ENCODE measurements at places on chromosomes 13 and 19.

- no peak for DNase-seq
Measured at GRCh38 chr19:1267477-1268225, 1.5 kb upstream of the CIRBP start.

GRCh38 chr19:5122671-5123409 is 153.9 kb downstream of the KDM4B start:
- no peak for DNase-seq

DNA sequence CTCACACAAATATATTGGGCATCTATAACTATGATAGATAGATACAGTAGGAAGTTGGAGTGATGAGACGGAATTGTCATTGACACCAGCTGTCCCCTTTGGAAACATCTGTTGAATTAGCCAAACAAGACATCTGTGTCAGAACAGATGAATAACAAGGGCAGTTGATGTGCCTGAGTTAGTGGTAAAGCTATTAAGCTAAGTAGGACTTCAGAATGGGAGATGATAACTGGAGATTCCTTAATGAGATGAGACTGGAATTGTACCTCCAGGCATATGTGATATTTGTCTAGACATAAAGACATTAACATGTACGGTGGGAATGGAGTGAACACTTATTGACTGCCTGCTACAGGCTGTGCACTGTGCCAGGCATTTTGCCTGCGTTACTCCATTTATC is 78.7 kb downstream of the MBNL2 start:
- no peak for DNase-seq

DNA sequence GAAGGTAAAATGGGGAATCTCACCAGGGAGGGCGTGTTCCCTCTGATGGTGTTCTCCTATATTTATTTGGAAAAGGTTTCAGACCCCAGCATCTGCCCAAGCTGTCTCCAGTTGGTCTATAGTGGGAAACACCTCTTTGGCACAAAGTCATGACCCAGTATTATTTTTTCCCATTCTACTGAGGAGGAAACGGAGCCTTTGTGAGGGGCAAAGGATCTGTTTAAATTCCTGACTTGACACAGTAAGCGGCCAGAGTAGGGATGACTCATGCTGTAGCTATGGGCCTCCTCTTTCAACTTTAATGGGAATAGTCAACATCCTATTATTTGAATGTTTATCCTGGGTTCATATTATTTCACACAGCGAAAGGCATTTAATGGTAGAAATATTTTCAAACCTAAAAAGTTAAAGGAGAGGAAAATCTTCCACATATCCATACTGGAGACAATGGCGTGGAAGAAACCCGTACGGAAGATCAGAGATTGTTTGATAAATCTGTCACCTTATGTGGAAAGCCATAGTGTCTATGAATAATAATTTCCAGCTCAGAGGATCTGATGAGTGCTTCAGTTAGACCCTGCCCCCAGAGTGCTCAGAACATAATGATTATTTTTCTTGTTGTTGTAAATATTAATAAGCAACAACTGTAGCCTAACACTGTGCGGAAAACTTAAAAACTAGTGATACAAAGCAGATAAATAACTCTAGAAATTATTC is 126.0 kb downstream of the FOXO1 start:
- no peak for DNase-seq

GRCh38 chr19:29855741-29856500 is 44.1 kb downstream of the CCNE1 start:
- no peak for DNase-seq

GRCh38 chr19:31174948-31175347 is 174.3 kb downstream of the TSHZ3 start:
- DNase-seq: no peak

- no peak for DNase-seq
Measured at GRCh38 chr19:7902796-7903243, 857 bp upstream of the MAP2K7 start.

DNA sequence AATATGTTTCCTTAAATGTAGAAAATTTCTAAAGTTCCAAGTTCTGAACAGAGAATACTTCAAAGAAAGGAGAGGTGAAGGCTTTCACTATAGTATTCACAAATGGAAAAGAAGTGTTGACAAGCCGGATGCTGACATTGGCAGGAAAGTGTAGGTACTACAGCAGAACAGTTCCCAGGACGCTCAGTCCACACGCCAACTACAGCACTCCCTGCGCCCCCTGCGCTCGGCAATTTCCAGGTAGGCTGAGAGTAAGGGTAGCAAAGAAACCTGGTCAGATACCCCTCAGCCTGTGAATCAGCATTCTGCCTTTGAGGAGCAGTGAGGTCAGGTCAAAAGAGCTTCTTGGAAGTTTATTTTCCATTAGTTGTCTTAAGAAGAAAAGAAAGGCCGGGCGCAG is 115.3 kb downstream of the NALCN start:
- no peak for DNase-seq

- DNase-seq: no peak
Measured at GRCh38 chr19:42422092-42422900, 4.9 kb downstream of the LIPE start.

- DNase-seq: no peak
Measured at GRCh38 chr19:44566984-44567383, 37.5 kb upstream of the CEACAM20 start.

DNA sequence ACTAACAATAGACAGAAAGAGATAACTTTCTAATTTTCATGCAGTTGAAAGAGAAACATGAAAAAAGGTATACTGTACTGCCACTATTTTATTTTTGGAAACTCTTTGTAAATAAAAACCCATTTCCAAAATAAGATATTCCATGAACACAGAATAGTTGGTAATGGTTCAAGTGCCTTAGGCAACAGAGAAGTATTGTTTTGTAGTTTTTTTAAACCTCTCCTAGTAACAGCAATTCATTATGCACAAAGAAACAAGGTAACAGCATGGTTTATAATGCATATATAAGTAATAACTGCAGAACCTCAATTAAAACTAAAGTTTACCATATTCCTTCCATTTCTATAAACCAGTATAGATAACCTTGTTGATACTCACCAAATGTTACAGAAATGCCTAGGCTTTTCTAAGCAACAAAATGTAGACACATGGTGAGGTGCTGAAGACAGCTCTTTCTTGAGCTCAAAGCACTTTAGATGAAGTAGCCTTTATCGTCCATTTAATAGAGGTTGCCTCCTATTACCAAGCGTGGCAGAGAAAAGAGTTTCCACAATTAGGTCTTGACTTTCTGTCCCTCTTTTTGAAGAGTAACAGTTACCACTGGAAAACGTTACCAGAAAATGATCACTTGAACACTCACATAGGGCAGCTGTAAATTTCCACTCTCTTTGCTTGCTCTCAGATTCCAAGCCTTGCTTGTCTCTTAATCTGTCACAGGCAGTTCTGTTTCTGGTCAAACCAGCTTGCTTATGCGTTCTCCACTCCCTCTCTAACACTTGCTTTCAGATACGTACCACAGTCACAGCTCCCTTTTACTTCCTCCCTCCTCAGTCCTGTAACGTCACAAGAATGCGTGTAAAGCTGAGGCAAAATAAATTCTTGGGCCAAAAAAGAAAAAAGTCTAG is 42.9 kb downstream of the CAB39L start:
- DNase-seq: no peak

DNA sequence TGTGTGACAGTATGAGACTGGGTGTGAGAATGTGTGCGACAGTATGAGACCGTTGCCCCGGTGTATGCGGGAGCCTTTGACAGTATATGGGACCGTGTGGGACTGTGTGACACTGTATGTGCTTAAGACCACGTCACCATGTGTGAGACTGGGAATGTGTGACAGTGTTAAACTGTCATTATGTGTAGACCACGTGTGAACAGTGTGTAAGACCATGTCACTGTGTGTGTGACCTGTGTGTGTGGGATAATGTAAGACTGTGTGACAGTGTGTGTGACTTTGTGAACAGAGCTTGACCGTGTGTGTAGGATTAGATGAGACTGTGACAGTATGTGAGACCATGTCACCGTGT is 549 bp downstream of the ZNF583 start:
- no peak for DNase-seq

GRCh38 chr13:79745081-79745480 is 264.1 kb downstream of the NDFIP2 start:
- DNase-seq: no peak

DNA sequence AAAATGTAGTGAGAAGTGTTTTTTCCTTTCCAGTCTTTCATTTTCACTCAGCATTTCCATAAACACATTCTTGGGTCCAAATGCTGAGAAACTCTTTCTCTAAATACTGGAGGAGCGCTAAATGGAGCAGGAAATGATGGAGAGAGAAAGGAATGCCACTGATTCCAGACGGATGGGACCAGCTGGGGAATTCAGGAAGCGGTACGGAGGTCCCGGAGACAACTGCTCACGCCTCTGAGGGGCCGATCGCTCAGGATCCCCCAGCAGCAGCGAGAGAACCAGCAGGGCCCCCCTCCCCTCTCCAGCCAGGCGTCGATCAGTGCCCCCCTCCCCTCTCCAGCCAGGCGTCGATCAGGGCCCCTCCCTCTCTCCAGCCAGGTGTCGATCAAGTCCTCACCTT is 13.2 kb downstream of the RASA3 start:
- DNase-seq: no peak

- no peak for DNase-seq
Measured at GRCh38 chr19:4428326-4428975, 26.0 kb downstream of the CHAF1A start.

- DNase-seq: no peak
Measured at GRCh38 chr13:94170145-94170571, 309.3 kb downstream of the DCT start.

- DNase-seq: peak; percentile 98
Measured at GRCh38 chr19:1094978-1095701, at the start of gene POLR2E. Gene POLR2E (minus strand): TSS chr19:1095375. CDS start chr19:1095315, 60 bp downstream.

GRCh38 chr13:21748166-21748565 is 77.3 kb downstream of the FGF9 start:
- no peak for DNase-seq

DNA sequence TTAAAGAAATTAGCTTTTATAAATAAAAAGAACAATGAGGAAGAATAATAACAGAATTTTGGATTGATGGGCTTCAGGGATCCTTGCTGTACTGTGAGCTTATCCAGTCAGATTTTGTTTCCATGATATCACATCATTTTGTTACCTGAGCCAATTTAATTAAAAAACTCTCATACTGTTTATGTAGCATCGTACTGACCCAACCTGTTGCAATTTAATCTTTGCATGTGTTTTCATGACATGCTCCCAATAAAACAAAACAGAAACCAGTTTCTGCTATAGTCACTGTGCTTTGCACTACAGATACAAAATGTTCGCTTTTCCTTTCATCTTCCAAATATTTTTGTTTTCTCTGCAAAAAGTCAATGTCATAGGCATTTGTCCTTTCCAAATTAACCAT is 109.7 kb upstream of the RNF113B start:
- DNase-seq: no peak

GRCh38 chr13:76503766-76504165 is 382.4 kb downstream of the KCTD12 start:
- DNase-seq: no peak

GRCh38 chr19:2487842-2488241 is 11.9 kb downstream of the GADD45B start:
- no peak for DNase-seq

- DNase-seq: no peak
Measured at GRCh38 chr13:79880818-79881217, 399.9 kb downstream of the NDFIP2 start.

DNA sequence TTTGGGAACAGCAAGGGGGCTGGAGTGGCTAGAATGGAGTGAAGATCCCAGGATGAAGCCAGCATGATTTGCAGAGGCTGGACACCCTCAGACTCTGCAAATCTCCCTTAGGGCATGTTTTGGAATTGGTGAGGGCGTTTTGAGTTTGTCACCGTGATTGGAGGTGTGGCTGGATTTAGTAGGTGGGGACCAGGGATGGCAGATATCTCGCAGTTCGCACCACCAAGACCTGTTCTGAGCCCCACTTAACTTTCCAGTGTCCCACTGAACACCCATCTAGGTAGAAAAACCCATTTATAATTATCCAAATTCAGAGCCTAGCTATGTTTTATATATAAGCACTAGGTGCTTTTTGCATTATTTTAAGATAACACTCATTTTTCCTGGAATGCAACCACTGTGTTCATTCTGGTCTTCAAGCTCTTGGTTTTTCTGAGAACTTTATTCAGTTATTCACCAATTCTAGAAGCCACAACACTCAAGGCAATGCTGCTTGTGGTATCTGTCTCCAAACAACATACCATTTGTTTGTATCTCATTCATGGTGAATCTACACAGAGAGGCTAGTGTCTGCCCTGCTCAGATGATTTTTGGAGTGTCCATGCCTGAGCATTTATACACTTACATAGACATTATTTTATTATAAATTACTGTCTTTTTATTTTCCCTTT is 3.0 kb upstream of the NANOS2 start:
- no peak for DNase-seq

DNA sequence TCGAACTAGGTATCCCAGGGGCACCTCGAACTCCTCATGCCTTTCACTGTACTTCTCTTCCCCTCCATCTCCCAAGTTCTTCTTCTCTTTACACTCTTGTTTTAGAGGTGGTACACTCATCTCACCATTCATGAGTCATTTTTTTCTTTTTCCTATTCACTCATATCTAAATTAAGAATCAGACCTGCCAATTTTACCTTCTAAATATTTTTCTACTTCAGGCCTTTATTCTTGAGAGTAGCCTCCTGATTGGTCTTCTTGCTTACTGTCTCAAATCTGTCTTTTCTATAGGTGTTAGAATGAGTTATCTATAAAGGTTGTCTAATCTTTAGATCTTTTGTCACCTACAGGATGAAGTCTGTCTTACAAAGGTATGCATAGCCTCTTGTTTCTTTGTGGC is 20.7 kb downstream of the TDRD3 start:
- DNase-seq: no peak

DNA sequence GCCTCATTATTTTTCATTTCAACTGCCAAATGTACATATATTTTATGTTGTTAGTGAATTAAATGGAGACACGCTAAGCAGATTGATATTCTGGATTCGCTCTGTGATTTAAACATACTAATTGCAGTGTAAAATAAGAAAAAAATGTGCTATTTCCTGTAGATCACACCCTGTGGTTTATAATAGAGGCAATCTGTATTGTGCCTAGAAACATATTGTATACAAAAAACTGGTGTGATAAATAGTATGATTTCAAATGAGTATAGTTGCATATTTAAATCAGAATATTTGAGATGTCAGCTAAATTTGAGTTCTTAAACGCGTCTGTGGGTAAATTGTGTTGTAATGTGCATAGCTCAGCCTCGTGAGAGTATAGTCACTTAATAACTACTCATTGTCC is 643.9 kb downstream of the TBC1D4 start:
- no peak for DNase-seq

DNA sequence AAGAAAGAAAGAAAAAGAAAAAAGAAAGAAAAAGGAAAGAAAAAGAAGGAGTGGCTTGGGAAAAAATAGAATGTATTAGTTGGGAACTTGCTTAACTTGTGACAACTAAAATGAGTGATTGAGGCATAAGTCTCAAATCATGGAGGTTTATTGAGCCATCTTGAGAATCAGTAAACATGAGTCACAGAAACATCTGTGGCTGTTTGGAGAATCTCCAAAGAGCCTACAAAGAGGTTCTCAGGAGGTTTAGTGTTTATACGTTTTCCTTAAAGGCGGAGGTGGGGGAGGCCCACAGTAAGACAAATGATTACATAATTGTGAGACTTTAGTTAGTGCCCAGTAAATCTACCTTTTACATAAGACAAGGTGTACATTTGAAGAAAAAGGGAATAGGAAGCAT is 38.6 kb downstream of the WDR87 start:
- DNase-seq: no peak

GRCh38 chr13:85799097-85799582 is at the start of gene SLITRK6:
Gene SLITRK6 (minus strand): TSS chr13:85799419. CDS start chr13:85796508, 2,911 bp downstream.
- no peak for DNase-seq

- DNase-seq: no peak
Measured at GRCh38 chr19:2540646-2541454, 64.9 kb downstream of the GADD45B start.

All from CD4-positive, alpha-beta T cell treated with Interleukin-6 at 100 ng/mL for 8 hours (primary cell).